Smooth muscle cell of the coronary artery (primary cell): ENCODE measurements at places on chromosomes 12 and 14. TPM values are rescaled to one million over a fixed set of nuclear protein-coding genes. Genes with fewer than 3 reads are reported as not detected.

FITM1 gene
- 0.23 TPM in 1 of 2 replicates, not detected in the other for total RNA-seq

DENND5B gene
- 4.2 and 8.4 TPM in 2 replicates for total RNA-seq

LRRIQ1 gene
- 0.08 TPM in 1 of 2 replicates, not detected in the other for total RNA-seq

OR11H12 gene
- not detected in 2 replicates for total RNA-seq

TMPO gene
- total RNA-seq: 8.0 and 42.0 TPM in 2 replicates

POTEM gene
- not detected in 2 replicates for total RNA-seq

TAS2R46 gene
- 0.82 and 1.9 TPM in 2 replicates for total RNA-seq

PKP2 gene
- total RNA-seq: 0.35 and 2.3 TPM in 2 replicates

SYNE2 gene
- total RNA-seq: 7.7 and 18.3 TPM in 2 replicates

ITGB7 gene
- total RNA-seq: 0.15 and 0.47 TPM in 2 replicates

RNASE12 gene
- not detected in 2 replicates for total RNA-seq

GPR162 gene
- total RNA-seq: 1.3 and 4.3 TPM in 2 replicates

KRT75 gene
- not detected in 2 replicates for total RNA-seq

C12orf60 gene
- total RNA-seq: 0.23 and 1.3 TPM in 2 replicates

FICD gene
- 8.5 and 9.6 TPM in 2 replicates for total RNA-seq

VDR gene
- total RNA-seq: 4.2 and 15.8 TPM in 2 replicates

CCER1 gene
- not detected in 2 replicates for total RNA-seq

RFX4 gene
- total RNA-seq: not detected in 2 replicates

CLMN gene
- total RNA-seq: 0.15 and 0.23 TPM in 2 replicates

TAMALIN gene
- total RNA-seq: 11.7 and 20.2 TPM in 2 replicates

UNC79 gene
- total RNA-seq: 0.12 and 0.15 TPM in 2 replicates

BCL2L14 gene
- total RNA-seq: not detected in 2 replicates

CPNE8 gene
- total RNA-seq: 6.5 and 10.8 TPM in 2 replicates

KLRC3 gene
- total RNA-seq: not detected in 2 replicates

DIO3 gene
- not detected in 2 replicates for total RNA-seq

NAB2 gene
- 31.4 and 48.7 TPM in 2 replicates for total RNA-seq

KRT74 gene
- not detected in 2 replicates for total RNA-seq

WNT1 gene
- total RNA-seq: not detected in 2 replicates

CLEC7A gene
- not detected in 2 replicates for total RNA-seq

CPNE6 gene
- not detected in 2 replicates for total RNA-seq

ACOT4 gene
- 0.12 and 0.68 TPM in 2 replicates for total RNA-seq

ADCY4 gene
- total RNA-seq: 0.60 and 16.7 TPM in 2 replicates

KRT3 gene
- total RNA-seq: not detected in 2 replicates

MYBPC1 gene
- not detected in 2 replicates for total RNA-seq

MYH7 gene
- total RNA-seq: 1.1 TPM in 1 of 2 replicates, not detected in the other
